ENCODE measurements at places on chromosomes 7 and 10.

DNA sequence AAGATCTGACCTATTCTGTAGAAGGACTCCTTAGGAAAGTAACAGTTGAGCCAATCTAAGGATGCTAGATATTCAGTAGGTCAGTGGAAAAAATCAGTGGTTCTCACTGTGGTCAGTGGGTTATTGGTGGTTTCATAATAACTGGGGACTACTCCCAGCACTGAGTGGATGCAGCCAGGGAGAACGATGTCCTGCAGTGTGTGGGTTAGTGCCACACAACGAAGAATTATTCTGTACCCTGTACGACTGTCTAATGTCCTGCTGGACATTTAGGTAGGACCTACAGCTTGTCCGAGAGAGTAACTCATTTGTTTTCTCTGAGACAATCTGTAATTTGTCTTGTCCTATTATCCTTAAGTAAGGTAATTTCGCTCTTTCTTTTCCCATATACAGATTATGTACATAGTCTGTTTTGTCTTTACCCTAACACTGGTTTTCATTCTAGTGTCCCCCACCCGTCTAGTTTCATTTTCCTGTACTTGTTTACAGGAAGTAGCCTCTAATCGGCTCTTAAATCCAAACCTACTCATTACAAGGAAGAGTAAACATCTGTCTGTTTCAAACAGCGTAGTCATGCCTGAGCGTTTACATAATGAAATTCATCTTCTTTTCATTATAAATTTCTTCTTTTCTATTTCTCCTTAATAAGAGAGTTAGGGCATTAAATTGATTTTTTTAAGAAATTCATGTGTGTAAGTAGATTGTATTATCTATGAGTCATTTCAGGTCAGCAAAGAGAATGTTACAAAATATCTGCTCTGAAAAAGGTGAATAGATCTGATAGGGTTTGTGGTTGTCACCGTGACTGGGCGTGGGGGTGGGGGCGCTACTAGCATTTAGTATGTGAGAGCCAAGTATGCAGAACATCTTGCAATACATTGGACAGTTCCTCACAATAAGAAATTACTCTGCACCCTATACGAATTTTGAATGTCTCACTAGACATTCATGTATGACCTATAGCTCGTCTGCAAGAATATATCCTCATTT, 8.3 kb upstream of the ZC3HAV1L start:
- DNase-seq, result peak; percentile 9

GRCh38 chr10:5498791-5499492, 428 bp downstream of the CALML5 start:
- DNase-seq, result no peak

DNA sequence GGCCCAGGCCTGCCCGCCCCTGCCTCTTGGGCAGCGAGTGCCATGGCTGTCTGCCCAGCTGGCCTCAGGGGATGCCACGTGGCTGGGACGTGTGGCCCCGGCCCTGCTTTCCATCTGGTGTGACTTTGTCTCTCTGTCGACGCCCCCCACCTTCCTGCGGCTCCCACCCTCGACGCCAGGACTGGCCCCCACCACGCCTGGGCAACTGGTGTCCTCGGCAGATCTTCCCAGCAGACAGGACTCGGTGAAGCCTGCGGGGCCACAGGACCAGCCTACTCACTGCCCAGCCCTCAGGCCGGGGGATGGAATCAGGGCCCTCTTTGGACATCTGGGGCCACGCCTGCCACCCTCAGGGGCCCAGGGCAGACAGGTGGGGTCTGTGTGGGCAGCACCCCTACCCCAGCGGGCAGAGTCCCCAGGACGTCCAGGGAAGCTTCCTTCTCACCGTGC, 55.1 kb downstream of the UNCX start:
- no peak for DNase-seq

DNA sequence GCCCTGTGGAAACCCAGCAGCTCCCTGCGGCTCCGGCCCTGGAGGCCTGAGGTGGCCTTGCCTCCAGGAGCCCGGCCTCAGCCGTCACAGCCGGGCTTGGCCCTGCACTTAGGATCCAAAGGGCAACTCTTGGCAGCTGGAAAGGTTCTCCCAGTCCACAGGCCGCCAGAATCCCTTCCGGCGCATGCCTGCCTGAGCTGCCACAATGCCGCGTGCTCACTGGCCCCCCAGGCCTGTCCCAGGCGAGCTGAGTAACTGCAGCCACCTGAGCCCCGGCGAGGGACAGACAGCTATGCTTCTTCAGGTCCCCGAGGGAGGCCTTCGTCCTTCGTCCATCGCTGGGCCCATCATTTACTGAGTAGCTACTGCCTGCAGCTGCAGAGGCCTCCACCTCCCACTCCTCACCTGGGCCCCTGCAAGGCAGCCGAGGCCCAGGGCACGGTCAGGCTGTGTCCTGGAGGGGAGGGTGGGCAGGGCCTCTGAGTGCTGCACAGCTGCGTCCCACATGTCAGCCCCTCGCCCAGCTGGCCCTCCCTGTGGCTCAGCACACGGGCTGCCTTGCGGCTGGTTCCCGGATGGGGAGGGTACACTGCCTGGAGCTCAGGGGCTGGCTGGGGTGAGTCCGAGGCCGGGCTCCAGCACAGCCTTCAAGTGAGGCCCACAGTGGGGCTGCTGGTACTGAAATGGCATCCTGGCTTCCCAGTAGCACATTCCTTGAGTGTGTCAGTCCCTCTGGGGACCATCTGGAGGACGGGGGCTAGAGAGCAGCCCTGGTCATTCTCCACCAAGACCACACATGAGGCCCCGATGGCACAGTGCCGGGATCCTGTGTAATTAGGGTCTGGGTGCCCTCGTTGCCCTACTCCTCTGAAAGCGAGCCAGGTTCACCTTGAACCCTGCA, 172.5 kb downstream of the ELFN1 start:
- no peak for DNase-seq

- peak; percentile 9 for DNase-seq
Observed at GRCh38 chr10:15461353-15462108, 90.4 kb upstream of the FAM171A1 start.

DNA sequence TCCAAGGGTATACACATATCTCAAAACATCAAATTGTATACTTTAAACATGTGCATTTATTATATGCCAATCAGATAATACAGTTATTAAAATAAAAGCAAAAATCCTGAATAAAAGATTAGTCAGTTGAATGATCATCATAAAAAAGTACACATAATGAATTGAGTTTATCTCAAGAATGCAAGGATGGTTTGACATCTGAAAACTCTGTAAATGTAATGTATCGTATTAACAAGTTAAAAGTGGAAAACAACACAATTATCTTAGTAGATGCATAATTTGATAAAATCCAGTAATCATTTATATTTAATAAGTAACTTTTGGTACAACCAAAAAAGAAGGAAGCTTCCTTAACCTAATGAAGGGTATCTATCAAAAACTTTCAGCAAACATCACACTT, 86.6 kb downstream of the COL28A1 start:
- DNase-seq, result no peak

- no peak for DNase-seq
Observed at GRCh38 chr7:6571160-6571779, 6.0 kb upstream of the ZDHHC4 start.

DNA sequence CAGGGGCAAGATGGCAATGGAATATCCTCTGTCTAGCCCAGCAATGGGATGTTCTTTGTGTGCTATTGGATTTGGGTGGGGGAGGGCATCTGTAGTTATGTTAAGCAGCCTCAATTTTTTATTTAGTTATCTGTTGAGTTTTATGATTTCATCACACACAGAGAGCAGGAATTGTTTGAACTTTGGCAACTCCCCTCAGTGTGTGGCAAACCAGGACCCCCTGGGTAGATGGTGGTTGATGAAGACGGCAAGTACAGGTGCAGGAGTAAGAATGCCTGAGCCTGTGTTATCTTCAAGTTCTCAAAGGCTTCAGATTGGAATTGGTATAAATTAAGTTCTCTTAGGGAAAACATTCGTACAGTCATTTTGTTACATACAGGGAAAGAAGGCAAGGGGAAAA, 142.4 kb upstream of the SAMD8 start:
- DNase-seq, result no peak

DNA sequence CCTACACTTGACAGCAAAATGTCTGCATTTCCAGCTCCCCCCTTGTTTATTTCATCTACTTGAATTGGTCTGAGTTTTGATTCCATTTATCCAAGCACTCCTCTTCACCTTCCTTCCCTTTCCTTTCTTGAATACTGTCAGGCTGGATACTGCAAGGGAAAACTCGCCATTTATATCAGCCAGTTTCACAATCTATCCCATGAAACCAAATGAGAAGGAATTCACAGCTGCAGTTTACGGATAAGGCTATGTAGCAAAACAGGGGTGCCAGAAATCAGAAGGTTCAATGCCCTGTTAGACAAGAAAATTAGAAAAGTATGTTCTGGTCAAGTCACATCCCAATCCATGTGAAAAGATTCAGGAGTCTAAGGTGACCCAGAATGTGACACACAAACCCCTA, 28.1 kb downstream of the CCDC6 start:
- DNase-seq, result no peak

- peak; percentile 7 for DNase-seq
Observed at GRCh38 chr7:128833148-128833945, 3.1 kb downstream of the FLNC start.

GRCh38 chr10:133068111-133069032, 19.4 kb upstream of the ADGRA1 start:
- DNase-seq, result no peak

- peak; percentile 57 for DNase-seq
Observed at GRCh38 chr7:117119192-117119924, 166.1 kb downstream of the ST7 start.

DNA sequence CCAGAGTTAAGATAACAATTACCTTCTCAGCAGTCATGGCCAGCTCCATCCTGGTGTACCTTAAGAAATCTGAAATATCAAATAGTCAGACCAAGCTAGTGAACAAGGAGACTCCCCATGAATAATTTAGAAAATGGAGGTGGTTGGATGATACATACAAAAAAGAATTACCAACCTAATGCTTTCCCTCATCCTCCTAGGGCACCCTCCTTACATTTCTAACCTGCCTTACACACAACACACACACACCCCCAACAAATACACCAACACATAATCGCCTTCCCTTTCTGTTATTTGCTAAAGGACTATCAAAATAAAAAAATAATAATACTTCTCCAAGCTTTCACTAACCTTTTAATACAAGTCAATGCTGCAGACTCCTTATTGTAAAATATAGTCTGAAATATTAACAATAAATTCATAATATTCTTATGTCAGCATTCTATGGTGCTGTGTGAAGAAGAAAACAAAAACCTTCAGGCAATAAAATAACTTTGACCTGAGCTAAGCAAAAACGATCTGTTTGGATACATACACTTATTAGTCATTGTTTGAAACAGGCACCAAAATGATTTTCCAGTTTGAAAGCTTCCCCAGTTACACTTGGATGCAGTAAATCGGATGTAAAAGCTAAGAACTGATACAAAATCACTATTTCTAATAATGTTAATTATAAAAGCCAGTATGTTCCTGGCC, 3.4 kb downstream of the TWIST1 start:
- no peak for DNase-seq

DNA sequence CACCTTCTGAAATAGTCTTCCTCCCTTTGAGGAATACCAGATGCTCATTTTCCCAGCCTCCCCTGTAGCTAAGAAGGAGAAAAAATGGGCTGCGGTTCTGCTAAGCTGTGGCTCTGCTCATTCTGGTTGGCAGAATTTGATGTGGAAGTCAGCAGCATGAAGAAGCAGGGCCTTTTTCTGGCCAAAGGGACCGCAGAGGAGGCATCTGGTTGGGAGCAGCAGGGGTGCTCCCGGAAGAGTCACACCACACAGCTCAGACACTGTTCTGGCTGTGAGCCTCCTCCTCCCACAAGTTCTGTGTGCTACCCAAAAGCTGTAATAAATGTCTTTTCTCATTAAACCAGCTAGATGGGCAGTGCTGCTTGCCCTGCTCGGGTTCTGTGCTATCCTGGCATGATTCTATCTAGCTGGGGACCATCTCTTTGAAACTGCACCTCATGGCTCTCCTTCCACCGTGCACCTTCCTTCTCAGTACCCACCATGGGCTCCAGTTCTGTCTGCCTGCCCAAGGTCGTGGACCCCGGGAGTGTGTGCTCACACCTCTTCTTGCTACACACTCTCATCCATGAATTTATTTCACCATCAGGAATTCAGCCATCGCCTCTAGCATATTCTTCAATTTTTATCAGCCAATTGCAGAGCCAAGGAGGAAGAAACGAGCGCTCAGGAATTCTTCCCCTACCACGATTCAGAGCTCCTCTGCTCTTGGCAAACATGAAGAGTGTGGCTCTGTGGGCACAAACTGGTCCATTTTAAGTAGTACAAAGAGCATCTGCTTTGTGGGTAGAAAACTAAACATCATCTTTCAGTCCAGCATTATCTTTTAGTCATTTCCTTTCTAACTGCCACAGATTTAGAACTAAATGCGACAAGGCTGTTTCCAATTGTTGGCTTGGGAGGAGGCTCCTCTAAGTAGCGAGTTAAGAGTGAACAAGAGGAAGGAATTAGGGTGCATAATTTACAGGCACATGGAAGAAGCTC, 76.9 kb downstream of the FAM171A1 start:
- DNase-seq, result no peak
